ENCODE measurements at places on chromosomes 1 and 21.

GRCh38 chr1:218479436-218480115 is 134.4 kb downstream of the TGFB2 start:
- no peaks in the 10 kb centered on the region for H3K4me1 ChIP-seq
- no peak overlapping the region for H3K27ac ChIP-seq
- H3K4me3 ChIP-seq = no peak overlapping the region

DNA sequence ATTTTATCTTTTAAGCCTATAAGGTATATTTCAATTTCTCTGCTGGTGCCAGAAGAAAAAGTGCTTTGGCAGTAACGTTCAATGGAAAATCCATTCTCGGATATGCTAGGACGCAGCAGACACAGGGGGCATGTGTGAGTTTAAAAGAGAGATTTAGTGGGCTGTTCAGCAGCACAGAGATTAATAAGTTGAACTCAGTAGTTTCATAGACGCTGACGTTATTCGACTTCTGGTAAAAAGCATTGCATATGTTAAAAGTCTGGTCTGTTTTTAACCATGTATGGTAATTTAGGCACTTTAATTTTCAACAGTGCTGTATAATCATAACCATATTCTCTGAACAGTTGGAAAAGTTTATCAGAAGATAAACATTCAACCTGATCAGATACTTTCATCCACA is 99.6 kb downstream of the ATP6V1G3 start:
- no peak overlapping the region for H3K4me3 ChIP-seq
- H3K36me3 ChIP-seq = no peaks in the 10 kb centered on the region
- H3K27ac ChIP-seq = no peak overlapping the region
- no peak for DNase-seq
- H3K4me1 ChIP-seq = no peaks in the 10 kb centered on the region

DNA sequence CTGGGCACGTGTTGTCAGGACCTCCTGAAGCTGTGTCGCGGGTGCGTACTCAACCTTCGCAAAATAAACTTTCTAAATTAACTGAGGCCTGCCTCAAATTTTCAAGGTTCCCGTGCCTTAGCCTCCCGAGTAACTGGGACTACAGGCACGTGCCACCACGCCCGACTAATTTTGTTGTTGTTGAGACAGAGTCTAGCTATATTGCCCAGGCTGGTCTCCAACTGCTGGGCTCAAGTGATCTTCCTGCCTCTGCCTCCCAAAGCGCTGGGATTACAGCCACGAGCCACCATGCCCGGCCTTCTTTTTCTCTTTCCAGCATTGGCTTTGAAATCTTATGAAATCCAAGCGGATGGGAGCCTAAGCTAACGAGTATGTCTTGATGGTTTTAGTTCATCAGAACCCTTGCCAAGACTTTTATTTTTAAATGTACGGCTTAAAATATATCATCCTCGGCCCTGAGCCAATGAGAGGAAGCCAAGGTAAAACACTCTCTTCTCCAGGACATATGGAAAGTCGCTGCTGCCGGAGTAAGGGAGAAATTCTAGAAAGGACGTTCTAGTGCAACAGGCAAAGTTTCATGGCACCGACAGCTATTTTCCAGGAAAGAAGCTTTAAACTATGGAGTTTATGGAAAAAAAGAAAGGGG is 12.7 kb upstream of the ERVH48-1 start:
- no peak for DNase-seq
- H3K4me1 ChIP-seq = no peaks in the 10 kb centered on the region
- no peaks in the 10 kb centered on the region for H3K27me3 ChIP-seq
- H3K27ac ChIP-seq = no peak overlapping the region
- no peak overlapping the region for H3K4me3 ChIP-seq

DNA sequence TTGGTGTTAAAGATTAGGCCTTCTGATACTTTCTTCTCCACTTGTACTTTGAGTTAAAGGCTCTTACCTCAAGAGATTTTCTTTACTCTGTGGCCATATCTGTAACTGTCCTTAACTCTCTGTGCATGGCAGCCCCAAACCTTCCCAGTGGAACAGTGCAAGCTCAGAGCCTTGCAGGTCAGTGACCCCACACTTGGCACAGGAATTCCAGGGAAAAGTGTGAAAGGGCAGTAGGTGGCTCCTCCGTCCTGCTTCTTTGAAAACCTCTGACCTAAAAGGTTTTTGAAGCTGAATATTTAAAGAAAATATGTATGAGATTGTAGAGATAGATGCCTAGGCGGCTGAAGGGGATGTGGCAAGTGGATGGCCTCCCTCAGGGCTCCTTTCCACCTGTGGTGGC is 26.3 kb downstream of the ITSN1 start:
- no peak for DNase-seq
- H3K4me1 ChIP-seq = no peaks in the 10 kb centered on the region
- no peaks in the 10 kb centered on the region for H3K36me3 ChIP-seq
